Stimulated activated CD4-positive, alpha-beta T cell treated with anti-CD3 and anti-CD28 coated beads, Interleukin-4, amount 100 ng/mL, for 24 hours (primary cell): ENCODE measurements at places on chromosomes 3 and 15.

GRCh38 chr15:29364426-29365078 lies 94.9 kb upstream of the NSMCE3 start:
- DNase-seq = no peak

- DNase-seq = no peak
Measured at GRCh38 chr15:58425185-58425584, 6.6 kb upstream of the LIPC start.

- DNase-seq = no peak
Measured at GRCh38 chr15:58078591-58078990, 13.1 kb upstream of the ALDH1A2 start.

DNA sequence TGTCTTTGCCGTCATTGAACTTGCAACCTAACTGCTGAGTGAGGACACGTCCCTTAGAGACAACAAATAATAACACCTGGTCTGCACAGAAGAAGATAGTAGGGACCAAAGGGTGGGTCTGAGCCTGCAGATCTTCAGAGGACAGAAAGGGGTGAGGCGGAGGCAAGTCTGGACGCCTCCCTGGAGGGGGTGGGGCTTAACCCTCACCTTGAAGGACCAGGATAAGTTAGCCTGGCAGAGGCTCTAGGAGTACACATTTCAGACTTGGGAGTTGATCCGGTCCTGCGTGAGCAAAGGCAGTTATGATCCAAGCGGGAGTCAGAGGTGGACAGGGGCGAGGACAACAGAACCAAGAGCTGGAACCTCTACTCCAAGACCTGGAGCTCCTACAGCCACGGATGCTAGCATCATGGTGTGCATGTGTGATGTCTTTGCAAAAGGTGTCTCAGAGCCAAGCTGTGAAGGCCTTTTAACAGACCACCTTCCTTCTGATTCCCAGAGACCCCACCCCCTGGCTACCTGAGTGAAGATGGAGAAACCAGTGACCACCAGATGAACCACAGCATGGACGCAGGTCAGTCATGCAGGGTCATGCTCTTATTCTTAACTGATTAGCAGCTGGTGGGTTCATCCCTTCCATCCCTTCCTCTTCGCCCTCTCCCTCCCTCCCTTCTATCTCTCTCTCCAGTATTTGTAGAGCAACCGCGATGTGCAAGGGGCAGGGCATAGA lies 88.0 kb downstream of the AAGAB start:
- no peak for DNase-seq

- no peak for DNase-seq
Measured at GRCh38 chr3:44478055-44478468, 592 bp upstream of the ZNF445 start.
